AG09309 (cell line): ENCODE measurements at places on chromosomes 1 and 21.

DNA sequence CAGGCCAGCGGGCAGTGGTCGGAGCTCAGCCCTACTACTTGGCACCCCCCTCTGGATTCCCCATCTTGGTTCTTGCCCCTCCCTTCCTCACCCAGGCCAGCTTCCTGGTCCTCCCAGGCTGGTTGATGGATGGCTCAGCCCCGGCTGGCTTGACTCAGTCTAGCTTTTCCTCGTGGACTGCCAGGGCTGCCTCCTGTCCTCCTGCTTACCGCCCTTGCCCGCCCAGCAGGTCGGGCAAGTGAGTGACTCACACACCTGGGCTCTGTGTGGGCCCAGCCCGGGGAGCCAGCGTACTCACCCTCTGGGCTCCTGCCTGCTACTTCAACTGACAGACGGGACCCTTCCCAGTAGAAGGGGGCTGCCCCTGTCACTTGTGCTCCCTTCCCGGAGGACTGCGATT lies 19.5 kb upstream of the ARHGEF10L start:
- no peak for DNase-seq

GRCh38 chr1:67441739-67442281 lies 11.6 kb upstream of the SERBP1 start:
- no peak for DNase-seq

GRCh38 chr1:72357411-72357810 lies 75.1 kb upstream of the NEGR1 start:
- DNase-seq, result peak; percentile 25

DNA sequence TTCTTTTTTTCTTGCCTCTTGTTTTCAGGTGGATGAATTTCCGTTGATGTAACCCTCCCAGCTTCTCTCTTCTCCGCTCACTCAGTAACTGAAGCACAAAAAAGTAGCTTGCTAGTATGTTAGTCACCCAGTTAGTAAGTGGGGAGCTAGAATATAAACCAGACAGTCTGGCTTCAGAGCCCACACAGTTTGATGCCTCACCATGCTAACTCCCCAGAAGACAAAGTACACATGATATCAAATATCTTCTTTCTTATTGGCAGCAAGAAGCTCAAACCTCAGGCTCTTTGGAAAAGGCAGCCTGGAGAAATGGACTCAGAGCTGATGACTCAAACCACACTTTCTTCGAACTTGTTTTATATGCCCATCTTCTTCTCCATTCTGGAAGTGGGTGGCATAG lies 187.5 kb upstream of the PLXNA2 start:
- peak; percentile 88 for DNase-seq

- peak; percentile 60 for DNase-seq
Measured at GRCh38 chr1:236854605-236854983, 59.5 kb downstream of the MTR start.

DNA sequence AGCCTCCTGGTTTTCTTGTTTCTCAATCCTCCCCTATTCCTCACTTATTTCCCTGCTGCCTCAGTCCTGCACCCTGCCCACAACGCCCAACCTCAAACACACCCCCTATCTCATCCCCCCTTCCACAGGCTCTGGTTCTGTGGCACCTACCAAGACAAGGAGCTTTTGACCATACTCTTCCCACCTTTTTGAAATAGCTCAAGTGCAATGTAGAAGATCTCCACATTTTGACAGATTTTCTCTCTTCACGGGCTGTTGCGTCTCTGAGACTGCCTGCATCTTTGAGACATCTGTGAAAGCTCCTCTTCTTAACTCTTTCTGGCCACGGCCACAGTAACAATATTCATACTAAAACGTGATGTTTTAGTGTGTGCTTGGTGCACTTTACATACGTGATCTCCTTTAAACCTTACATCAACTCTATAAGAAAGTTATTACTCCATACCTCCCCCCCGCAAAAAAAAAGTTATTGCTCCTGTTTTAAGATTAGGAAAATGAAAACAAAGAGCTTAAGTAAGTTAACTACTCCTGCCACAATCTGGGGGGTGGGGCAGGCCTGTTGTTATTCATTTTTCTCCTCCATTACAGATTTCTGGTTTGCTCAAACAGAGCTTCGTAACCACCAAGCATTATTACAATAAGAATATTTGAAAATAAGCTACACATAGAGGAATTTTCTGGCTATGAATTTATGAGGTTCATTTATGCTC lies 1.8 kb upstream of the SERBP1 start:
- DNase-seq, result no peak

DNA sequence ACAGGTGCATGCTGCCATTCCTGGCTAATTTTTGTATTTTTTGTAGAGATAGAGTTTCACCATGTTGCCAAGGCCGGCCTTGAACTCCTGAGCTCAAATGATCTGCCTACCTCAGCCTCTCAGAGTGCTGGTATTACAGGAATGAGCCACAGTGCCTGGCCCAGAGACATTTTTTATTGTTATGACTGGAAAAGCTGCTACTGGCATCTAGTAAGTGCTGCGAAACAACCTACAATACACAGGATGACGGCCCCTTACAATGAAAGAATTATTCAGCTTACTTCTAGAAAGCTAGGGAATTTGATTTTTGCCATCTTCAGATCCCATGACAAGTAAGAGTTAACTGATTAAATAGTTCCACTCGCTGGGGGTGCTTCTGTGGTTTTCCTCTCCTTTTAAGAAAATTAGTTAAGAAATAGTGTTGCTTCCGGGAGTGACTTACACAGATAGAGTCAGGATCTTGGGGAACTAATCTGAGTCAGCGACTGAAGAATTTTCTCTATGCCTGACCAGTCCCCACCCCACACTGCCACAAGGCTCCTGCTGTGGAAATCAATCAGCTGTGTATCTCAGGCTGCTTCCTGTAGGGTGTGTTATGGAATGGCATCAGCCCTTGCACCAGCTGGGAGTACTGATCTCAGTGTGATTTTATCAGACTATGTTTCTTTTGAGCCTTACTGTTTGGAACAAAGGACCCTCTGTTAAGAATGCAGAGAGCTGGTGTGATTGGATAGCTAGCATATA lies 93.0 kb upstream of the BMP8A start:
- peak; percentile 94 for DNase-seq

DNA sequence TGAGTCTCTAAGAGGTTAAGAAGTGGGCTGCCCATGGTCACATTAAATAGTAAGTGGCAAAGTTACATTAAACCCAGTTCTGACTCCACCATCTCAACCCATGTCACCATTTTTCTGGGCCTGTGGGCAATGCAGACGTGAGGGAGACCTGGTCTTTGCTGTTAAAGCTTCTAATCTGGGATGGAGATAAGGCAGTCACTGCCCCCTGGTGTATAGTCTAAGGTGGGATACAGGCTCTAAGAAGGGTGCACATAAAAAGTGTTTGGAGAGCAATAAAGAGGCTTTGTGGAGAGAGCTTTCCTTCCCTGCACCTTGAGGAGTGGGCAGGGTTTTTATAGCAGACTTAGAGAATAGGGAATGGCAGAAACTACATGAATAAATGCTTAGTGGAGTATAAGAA lies 141.3 kb downstream of the ROR1 start:
- DNase-seq, result no peak

DNA sequence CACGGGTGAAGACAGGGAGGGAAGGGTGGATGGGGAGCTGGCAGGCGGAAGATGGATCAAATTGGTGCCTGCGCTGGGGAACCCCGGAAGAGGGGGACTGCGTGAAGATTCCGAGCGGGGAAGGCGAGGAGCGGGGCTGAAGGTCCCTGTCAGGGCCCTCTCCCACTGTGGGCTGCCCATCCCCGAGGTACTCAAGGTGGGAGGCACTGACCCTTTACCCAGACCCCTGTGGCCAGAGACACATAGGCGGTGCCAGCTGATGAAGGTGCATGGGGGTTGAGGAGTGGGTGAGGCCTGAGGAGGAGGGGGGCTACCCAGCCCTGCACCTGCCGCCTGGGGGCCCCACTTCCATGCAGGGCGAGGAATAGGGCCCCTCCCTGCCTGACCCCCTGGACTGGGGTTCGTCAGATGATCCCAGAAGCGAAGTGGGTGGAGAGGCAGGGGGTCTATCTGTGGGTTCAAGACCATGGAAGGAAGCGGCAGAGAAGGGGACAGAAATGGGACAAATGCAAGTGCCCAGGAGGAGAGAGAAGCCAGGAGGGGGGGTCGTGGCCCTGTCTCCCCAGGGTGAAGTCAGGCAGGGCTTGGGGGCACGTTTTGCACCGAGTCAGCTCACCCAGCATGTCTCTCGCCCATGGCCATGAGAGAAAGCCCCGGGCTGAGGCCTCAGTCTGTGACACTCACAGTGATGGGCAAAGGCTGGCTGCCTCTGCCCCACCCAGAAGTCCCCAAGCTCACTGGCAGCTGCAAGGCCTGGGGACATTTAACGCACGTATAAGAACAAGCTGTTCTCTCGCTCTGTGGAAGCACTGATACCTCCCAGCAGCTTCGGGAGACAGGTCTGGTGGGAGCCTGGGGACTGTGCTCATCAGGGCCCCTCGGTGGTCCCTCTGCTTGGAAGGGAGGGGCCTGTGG lies 7.0 kb upstream of the MMEL1 start:
- DNase-seq, result no peak

- peak; percentile 16 for DNase-seq
Measured at GRCh38 chr1:107110326-107110725, 30.5 kb upstream of the NTNG1 start.

- peak; percentile 7 for DNase-seq
Measured at GRCh38 chr1:45306319-45306718, 20.4 kb upstream of the HPDL start.

- no peak for DNase-seq
Measured at GRCh38 chr1:226086776-226087175, 24.3 kb downstream of the H3-3A start.

DNA sequence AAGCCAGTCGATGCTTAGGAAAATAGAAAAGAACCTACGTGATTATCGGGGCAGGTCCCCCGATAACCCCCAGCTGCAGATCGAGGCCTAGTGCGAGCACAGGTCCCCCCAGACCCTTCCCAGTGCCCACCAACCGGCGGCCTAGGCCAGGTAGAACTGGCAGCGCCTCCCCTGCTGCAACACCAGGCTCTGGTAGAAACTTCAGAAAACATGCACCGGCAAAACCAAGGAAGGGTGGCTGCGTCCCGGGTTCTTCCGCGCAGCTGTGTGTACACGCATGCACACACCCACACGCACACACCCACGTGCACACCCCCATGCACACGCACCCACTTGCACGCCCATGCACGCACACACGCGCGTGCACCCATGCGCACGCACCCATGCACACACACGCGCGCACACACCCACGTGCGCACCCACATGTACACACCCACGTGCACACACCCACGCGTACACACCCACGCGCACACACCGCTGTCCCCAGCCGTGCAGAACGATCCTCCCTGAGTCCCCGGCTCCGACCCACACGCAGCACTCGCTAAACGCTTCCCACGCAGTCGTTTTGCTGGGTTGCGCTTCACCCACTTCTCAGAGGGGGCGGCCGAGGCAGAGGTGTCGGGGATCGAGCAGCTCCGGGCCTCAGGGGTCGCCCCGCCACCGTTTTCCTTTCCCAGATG lies 5.2 kb downstream of the TSPEAR start:
- no peak for DNase-seq

DNA sequence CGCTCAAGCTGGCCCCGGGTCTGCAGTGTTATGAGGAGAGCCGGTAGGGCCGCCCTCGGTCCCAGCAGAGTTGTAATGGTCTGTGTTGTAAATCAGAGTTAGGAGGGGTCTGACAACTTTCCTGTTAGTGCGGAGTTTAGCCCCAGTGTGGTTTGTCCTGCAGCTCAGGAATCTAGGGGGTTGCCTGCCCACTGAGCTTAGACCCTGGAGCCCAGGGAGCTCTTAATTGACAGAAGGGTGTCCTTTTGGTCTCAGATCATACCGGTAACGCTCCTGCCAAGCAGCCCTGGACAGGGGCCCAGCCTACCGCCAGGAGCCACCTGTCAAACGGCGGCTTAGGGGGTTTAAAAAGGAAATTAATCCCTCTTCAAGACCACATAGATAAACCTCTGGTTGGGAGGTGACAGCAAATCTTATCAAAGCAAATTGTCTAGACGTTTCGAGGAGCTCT lies 164.4 kb downstream of the DYRK1A start:
- no peak for DNase-seq

- no peak for DNase-seq
Measured at GRCh38 chr1:64891448-64891825, 74.9 kb downstream of the JAK1 start.

GRCh38 chr1:97252076-97252475 lies 530.5 kb downstream of the PTBP2 start:
- DNase-seq, result peak; percentile 90

GRCh38 chr1:29683472-29683871 lies 447.1 kb downstream of the PTPRU start:
- DNase-seq, result no peak

DNA sequence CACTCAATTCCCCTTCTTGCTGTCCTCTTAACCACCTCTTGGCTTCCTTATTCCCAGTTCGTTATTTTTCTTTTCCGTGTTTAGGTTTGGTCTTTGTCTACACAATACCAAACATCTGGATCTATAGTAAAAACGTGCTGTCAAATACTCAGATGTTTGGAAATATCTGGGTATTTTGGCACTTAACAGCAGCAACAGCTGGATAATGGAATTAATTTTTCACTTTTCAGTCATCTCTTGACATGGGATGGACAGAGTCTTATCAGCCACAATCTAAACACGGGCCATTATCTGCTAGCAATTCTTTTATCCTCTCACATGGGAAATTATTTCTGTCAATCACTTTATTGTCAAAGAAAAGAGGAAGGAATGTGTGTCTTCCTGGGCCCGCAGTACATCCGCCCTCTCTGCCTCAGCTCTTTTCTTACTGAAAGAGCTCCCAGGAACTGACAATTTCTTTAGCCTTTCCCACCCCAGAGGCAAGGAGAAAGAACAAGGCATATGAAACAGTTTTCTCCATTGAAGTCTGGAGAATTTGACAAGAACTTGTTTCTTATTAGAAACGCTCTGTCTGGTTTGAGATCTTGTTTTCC lies 13.4 kb downstream of the NHLH2 start:
- no peak for DNase-seq

- DNase-seq, result no peak
Measured at GRCh38 chr1:35845766-35846165, 37.2 kb upstream of the AGO1 start.

- DNase-seq, result no peak
Measured at GRCh38 chr1:174491606-174492005, 43.8 kb downstream of the GPR52 start.

DNA sequence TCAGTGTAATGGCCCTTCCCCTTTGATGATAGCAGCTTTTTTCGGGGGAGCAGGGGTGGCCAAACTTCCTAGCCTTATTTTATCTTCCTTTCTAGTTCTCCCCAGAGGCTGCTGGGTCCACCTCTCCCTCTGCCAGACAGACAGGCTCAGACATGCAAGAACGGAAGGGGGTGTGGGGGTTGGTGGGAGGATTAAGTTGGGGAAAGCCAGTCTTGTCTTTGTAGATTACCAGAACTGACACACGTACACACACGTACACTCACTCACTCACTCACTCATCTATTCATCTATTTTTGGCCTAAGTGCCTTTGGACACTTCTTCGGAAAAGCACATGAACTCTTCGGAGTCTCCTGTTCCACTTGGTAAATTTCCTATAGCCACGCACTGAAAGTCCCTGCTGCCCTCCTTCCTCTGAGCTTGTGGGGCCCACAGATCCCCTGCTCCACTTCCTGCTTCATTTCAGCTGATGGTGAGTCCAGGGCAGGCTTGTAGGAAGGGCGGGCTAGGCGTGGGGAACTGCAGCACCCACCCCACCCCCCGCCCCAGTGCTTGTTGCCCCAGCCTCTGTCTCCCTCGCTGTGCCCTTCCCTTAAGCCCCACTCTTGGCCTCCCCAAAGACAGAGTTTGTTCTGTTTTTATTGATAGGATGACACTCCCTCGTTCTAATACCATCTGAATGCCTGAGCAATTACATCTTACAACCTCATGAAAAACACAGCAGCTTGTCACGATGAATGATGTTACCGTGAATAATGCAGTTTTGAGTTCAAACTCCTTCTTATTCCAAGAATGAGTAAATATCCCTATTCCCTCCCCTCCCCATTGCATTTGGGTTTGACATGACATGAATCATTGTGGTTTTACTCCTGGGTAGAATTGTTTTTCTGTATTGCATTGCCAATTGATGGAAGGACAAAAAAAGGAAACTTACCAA lies 60.7 kb upstream of the ATP5PO start:
- DNase-seq, result peak; percentile 91
